Neural progenitor cell (in vitro differentiated cells): ENCODE measurements at places on chromosomes 13 and 19.

GRCh38 chr13:43377973-43378372 lies 354.6 kb downstream of the DNAJC15 start:
- no peak for DNase-seq

GRCh38 chr19:19775891-19776205 lies 42.9 kb upstream of the ZNF14 start:
- DNase-seq, result no peak

GRCh38 chr13:26623125-26623524 lies 65.6 kb downstream of the WASF3 start:
- DNase-seq, result no peak

GRCh38 chr13:45863709-45864590 lies 12.4 kb upstream of the SIAH3 start:
- DNase-seq, result peak; percentile 26

GRCh38 chr13:46339035-46339666 lies 47.9 kb downstream of the RUBCNL start:
- no peak for DNase-seq

DNA sequence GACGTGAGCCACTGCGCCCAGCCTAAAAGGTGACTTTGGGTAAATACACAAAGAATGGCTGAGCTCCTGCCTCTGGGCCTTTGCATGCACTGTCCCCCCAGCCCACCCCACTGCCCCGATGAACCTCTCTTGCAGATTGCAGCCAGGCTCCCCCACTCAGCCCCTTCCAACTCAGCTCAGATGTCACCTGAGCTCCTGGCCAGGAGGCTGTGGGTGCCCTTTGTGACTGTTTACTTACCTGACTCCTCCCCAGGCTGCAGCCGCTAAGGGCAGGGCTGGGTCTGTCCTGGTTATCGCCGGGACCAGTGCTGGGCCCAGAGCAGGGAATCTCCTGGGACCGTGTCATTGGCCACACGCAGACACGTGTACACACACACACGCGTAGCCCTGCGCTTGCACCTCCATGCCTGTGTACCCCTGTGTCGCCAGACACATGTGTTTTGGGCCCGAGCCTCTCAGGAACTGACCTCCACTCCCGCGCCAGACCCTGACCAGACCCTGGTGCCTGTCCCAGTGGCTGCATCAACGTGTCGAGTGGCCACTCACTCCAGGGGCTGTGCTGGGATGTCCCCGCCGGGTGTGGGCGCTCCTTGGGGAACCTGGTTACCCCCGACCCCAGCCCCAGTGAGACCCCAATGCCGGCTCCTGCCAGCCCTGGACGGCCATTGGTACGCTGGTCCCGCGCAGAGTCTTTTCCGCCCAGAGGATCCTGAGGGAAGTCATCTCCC lies 18.7 kb downstream of the EFNA2 start:
- no peak for DNase-seq
